ENCODE measurements at places on chromosomes 2 and 18.

DNA sequence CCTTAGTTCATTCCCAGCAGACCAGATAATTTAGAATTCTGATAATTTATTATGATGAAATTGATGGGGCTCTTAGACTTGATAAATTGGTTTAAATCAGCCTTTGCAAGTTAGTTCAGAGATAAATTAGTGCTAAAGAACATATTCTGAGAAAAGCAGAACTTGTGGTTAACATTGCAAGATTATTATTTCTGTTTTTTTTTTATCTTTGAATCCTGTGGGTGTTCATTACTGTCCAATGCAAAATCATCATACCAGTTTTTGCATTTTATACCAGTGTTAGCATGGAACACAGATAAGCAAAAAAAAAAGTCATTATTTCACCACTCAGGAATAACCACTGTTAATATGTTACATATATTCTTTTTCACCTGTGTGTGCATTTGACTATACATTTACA, 9.1 kb downstream of the SEPTIN2 start:
- DNase-seq: no peak

DNA sequence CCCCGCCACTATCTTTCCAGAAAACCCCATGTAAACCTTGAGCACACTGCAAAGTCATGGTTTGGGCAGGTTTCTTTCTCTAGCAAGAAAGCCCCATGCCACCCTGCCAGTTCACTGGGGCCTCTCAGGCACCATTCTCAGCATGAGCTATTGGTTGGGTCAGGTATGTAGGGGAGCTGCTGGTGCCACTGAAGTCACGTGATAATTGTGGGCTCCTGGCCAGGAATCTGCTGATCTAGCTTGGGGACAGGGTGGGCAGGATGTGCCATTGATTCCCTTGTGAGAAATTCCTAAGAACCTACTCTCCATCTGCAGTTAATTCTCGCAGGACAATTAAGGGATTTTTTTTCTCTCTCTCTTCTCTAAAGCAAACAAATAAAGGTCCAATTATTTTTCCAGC, 26.5 kb upstream of the HNMT start:
- no peak for DNase-seq

- DNase-seq: no peak
Measured at GRCh38 chr2:172374318-172375240, 52.8 kb upstream of the ITGA6 start.

DNA sequence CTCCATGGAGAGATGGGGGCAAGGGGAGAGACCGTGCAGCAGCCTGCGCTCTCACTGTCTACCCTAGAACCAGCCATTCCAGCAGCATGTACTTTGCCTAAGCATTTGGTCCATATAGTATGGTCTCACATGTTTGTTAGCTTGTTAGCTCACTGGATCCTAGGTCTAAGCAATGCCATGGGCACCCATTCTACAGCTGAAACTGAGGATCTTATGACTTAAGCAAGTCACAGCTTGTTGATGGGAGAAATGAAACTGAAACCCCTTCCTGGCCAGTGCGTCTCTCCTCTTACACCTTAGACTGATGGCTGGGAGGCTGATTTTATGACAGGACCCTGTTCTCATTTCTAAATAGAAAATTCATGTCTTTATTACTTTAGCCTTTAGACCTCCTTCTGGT, 90.1 kb downstream of the EPAS1 start:
- no peak for DNase-seq

DNA sequence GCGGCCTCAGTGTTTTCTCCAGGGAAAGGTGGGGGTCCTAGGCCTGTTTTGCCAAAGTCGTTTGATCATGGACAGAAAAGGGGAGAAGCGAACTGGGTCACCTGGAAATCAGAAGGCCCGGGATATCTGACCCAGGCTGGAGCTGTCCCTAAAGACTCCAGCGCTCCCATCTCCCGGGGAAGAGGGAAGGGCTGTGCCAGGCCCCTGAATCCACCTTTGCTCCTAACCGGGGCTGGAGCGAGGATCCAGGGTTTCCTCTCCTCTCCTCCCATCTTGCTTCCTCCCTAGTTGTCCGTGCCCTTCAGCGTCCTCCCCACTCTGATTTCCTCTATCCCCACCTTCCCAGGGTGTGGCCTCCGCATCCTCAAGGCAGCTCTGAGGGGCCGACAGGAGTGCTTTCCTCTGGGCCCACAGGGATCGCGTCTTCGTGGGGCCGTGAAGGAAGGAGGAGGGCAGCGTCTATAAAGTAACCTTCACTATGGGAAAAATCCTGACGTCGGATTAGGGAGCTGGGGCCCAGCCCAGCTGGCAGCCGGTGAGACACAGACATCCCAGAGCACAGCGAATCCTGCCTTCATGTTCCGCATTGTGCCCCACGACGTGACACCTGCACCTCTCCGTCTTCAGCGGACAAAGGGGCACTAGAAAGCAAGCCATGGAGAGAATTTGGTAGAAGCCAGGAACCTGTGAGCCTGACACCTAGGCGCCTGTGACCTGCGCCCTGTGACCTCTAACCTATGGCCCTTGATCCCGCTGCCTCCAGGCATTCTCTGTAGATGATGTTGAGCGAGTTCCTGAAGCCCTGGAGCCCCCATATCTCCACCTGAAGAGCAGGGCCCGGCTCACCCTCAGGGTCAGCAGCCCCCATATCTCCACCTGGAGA, 212.7 kb upstream of the SALL3 start:
- DNase-seq: no peak

DNA sequence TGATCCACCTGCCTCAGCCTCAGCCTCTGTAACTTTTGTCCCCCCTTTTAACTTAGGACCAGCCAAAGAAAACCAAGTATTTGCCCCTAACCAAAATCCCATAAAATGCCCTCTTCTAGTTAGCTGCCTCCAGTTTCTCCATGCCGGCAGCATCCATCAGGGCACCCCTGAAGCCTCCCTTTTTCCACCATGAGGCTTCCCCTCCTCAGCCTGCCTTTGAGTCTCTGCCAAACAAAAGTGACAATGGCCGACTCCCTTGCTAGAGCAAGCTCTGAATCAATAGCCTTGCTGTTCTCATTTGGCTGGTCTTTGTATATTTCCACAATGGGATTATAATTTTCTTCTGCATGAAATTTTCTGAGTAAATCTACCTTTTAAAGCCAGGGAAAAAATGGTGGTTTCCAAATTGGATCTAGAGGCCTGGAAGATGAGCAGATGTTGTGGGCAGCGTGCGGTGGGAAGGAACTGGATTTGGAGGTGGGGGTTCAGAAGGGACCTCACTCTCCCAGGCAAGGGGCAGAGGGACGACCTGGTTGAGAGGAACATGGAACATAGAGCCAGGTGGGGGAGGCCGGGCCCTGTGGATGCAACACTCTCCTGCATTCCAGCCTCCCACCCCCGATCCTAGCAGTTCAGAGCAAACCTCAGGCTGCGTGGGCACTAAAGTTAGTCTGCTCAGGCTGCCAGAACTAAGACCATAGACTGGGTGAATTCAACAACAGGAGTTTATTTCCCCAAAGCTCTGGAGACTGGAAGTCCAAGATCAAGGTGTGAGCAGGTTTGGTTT, 80.6 kb downstream of the HS6ST1 start:
- DNase-seq: no peak

DNA sequence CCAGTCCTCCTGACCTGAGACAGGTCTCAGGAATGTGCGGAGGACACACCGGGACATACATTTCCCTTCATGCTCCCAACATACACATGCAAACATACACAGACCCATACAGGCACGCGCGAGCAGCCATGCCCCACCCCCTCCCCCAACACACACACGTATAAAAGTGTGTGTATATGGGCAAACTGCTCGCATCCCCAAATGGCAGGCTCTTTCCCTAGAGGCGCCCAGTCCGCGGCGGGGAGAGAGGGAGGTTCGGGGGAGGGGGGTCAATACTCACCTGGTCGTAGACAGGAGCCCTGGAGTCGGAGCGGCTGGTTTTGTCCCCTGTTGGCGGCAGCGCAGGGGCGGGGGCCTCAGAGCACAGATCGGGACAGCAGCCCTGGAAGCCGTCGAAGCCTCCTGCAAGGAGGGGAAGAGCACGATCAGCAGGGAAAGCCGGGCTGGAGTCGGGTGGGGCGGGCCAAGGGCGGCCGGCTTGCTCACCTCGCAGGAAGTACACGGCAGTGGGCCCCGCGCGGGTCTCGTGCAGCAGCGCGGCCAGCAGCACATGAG, 682 bp downstream of the DUSP2 start:
- no peak for DNase-seq

- no peak for DNase-seq
Measured at GRCh38 chr2:84817239-84817655, 63.6 kb downstream of the TRABD2A start.

- peak; percentile 77 for DNase-seq
Measured at GRCh38 chr18:35407871-35408481, 30.8 kb upstream of the ZNF396 start.

DNA sequence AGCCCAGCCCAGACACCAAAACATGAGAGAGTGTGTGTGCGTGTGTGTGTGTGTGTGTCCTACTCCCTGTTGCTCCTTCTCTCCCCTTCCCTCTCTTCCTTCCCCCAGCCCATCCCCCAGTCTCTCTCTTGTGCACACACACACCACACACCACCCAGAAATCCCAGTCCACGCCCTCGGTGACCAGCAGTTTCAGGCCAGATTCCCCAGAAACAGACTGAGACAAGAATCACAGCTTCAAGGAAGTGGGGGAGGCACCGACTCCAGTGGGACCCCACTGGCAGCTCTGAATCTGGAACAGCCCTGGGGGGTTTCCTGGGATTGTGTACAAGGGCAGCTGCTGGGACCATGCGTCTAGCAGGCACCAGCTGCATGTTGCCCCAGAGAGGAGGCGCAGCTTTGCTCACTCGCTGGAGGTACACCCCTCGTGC, 113.5 kb downstream of the NDUFA10 start:
- DNase-seq: no peak

DNA sequence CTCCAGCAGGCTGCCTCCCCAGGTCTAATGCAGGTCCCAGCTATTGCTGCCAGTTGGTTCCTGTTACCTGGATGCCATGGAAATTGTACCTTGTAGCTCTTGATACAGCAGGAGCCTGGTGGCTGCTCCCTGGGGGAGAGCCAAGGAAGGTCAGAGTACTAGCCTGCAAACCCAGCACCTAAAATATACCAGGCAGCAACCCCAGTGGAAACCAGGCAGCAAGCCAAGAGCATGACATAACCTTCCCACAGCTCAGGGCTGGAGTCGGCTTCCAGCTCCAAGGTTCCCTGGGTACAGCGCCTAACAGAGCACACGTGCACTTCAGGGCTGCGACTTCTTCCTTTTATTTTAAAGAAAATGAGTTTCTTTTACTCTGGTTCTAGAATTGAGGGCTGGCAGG, 30.3 kb downstream of the TNP1 start:
- no peak for DNase-seq

DNA sequence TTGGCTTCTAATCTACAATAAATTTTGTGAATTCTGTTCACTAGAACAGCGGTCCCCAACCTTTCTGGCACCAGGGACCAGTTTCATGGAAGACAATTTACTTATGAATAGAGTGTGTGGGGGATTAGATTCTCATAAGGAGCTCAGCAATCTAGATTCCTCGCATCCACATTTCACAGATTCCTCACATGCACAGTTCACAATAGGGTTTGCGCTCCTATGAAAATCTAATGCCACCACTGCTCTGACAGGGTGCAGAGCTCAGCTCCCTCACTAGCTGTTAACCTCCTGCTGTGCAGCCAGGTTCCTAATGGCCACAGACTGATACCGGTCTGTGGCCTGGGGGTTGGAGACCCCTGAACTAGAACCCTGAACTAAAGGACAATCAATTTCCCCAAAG, 1568.6 kb upstream of the NXPH2 start:
- DNase-seq: no peak

DNA sequence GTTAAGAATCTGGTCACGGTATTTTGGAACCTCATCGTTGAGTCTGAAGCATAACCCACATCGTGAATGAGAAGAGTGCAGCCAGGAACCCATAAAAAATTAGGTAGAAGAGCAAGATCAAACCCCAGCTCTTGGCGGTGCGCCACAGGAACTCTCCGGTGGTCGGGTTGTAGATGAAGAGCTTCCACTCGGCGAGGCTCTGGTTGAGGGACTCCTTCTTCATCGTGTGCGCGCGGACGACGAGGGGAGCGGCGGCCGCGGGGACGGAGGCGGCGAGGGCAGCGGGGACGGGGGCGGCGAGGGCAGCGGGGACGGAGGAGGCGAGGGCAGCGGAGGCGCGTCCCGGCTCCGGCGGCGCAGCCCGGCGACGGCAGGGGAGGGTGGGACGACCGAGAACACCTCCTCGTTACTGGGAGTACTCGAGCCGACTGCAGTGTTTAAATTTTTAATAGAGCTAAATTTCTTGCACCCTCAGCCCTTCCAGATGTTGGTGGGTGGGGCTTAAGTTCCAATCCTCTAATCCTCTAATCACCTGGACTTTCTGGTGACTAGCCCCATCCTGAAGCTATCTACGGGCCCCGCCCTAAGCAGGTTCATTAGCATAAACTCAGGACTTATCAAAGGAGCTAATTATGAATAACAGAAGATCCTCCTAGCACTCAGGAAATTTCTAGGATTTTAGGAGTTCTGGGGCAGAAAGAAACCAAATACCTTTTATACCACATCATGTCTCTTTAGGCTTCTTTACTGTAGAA, 20.4 kb upstream of the PAPOLG start:
- no peak for DNase-seq

GRCh38 chr2:30757749-30758148, 49.5 kb downstream of the CAPN13 start:
- DNase-seq: no peak

GRCh38 chr2:191691898-191692297, 14.0 kb downstream of the NABP1 start:
- DNase-seq: no peak

DNA sequence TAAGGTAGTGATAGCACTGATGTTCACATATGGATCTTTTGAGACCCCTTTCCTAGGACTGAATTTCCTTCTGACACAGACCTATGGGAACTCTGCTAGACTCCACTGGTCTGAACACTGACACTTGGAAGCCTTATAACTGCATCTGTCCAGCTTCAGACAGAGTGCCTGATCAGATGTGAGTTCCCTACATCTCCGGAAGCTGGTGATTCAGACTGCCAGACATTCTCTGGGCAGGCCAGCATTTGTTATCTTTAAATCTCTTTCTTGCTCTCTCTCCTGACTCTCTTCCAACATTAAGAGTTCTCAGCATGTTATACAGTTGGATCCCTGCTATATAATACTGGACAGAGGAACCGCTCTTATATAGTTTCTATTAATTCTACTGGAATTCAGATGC, 408.5 kb downstream of the ZEB2 start:
- peak; percentile 88 for DNase-seq

GRCh38 chr2:70718736-70719135, 49.3 kb downstream of the ADD2 start:
- no peak for DNase-seq

GRCh38 chr2:170680172-170680941, 34.8 kb upstream of the SP5 start:
- DNase-seq: no peak

DNA sequence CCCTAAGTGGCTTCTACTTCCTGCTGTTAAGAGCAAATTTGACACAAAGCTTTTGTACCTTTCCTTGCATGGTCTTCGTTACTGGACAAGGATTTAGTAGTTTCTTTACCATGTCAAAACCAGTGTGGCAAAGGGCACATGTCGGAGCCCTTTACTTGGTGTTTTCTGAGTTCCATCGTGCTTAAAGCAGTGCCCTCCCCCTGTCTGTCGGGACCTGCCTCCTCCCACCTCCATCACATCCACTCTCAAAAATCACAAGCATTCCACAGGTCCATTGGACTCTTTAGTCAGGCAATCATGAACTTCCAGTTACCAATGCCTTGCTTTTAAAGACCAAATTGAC, 763 bp downstream of the CCDC141 start:
- no peak for DNase-seq

GRCh38 chr18:13441736-13442135, 223.2 kb downstream of the LDLRAD4 start:
- no peak for DNase-seq

Data from ELR (cell line).